ENCODE measurements at places on chromosomes 2 and 18. TPM values are rescaled to one million over a fixed set of nuclear protein-coding genes. Genes with fewer than 3 reads are reported as not detected.

GRCh38 chr2:137870682-137871081, 93.6 kb upstream of the HNMT start:
- no peak for DNase-seq

DNA sequence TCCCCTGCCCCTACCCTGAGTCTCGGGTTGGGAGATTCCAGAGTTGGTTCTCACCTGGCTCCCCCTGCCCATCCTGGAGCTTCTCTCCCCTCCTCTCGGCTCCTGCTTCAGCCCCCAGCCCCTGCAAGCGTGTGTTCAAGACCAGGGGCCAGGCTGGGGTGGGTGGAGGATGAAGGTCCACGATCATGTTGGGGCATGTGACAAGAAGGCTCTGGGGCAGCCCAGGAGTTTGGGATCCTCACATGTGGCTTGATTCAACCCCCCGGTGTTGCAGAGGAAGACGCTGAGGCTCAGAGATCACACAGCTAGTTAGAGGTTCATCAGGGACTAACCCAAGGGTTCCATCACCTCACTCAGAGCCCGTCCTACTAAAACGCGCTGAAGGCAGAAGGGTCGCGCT, 14.2 kb upstream of the TUBB6 start:
- no peak for DNase-seq

- DNase-seq: no peak
Observed at GRCh38 chr2:232395586-232395985, 11.1 kb upstream of the ALPG start.

DNA sequence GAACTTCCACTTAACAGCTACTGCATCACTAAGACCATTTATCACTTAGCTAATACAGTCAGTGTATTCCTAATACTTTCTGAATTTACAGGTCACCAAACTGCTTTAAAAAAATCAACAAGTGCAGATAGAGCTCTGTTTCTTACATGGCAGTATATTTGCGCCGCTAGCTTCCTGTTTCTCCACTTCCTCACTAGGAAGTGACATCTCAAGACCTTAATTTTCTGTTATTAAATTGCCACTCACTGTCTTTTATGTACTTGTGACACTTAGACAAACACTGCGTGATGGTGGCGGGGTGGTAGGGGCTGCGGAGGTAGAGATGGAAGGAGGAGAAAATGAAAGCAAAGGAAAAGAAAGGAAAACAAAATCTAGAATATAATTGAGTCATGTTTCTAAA, 53.7 kb upstream of the CRIM1 start:
- DNase-seq: no peak

DNA sequence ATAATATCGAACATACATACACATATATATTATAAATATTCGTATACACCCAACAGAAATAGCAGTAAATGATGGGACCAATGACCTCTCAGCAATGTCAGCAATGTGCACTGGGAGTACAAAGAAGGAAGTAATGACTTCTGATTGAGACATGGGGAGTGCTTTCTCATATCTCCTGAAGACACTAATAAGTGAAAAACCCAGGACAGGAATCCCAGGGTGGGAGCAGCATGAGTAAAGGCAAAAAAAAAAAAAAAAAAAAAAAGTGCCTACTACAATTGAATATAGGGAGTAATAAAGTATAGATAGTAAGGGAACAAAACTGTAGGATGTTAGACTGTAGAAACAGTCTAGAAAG, 491.3 kb downstream of the IRS1 start:
- DNase-seq: no peak

DNA sequence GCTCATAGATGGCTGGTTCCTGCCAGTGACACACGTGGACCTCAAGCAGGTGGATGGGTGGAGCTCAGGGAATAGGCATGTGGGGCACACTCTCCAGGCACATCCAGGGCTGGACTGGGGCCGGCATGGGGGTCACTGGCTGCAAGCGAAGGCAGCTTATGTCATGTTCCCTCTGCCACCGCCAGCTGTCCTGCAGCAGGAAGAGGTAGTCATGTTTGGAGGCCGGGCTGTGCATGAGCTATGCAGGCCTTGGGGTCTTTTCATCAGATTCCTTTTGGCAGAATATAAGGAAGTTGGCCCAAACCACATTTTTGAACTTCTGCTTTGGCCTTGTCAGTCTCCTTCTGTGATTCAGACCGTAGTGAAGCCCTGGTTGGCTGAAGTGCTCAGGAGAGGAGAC, 61.5 kb downstream of the AGAP1 start:
- DNase-seq: peak; percentile 57

Gene GRB14
- 6.2 TPM for total RNA-seq

Gene SERPINB10
- total RNA-seq: not detected

Gene ZC3H8
- 6.2 TPM for total RNA-seq
